ENCODE measurements at places on chromosomes 5 and 9.

GRCh38 chr9:88053856-88054501, 79.6 kb upstream of the CDK20 start:
- H3K27me3 ChIP-seq = no peaks in the 10 kb centered on the region
- DNase-seq = no peak
- H3K27ac ChIP-seq = no peak overlapping the region
- H3K36me3 ChIP-seq = no peaks in the 10 kb centered on the region
- no peak overlapping the region for H3K4me3 ChIP-seq
- H3K4me1 ChIP-seq = no peaks in the 10 kb centered on the region

- H3K27ac ChIP-seq = no peak overlapping the region
- H3K4me1 ChIP-seq = no peaks in the 10 kb centered on the region
- H3K36me3 ChIP-seq = no peaks in the 10 kb centered on the region
- DNase-seq = no peak
- no peak overlapping the region for H3K4me3 ChIP-seq
Observed at GRCh38 chr9:27655441-27655840, 82.2 kb upstream of the C9orf72 start.

- peak; percentile 38 for DNase-seq
- no peaks in the 10 kb centered on the region for H3K4me1 ChIP-seq
- no peaks in the 10 kb centered on the region for H3K36me3 ChIP-seq
- no peak within 1 kb of the TSS for H3K27ac ChIP-seq
Observed at GRCh38 chr5:132257131-132258101, at the start of gene PDLIM4. PDLIM4 (plus strand) TSS chr5:132257696; CDS start chr5:132257735, 39 bp downstream.

DNA sequence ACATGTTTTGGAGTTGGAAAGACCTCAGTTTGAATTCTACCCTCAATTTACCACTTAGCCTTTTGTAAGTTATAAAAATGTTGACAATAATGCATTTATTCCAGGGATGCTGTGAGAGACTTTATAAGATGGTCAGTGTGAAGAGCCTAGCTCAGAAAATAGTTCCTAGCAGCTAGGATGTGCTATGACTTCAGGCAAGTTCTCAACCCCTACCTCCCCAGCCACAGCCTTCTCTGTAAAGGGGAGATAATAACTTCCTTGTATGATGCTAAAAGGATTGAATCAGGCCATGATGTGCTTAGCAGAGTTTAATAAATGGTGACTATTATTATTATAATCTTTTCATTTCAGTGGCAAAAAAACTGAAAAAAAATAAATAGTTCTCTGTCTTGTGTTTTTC, 77.6 kb downstream of the ALDH1A1 start:
- H3K27me3 ChIP-seq = no peaks in the 10 kb centered on the region
- H3K36me3 ChIP-seq = no peaks in the 10 kb centered on the region
- no peak overlapping the region for H3K27ac ChIP-seq
- no peak overlapping the region for H3K4me3 ChIP-seq
- no peaks in the 10 kb centered on the region for H3K4me1 ChIP-seq

DNA sequence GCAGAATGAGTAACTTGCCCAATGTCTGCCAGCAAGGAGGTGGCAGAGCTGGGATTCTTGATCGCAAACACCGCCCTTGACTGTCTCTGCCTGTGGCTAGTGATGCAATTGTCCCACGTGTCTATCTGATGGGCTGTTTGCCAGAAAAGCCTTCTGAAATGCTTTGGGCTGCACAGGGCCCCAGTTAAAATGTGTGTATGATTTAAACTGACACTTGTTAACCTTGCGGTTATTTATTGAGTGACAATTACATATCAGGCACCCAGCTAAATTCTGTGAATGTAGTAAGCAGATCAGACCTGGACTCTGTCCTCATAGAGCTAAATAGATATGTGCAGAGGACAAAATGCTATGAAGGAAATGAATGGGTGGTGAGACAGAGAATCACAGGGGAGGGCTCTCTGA, 11.6 kb upstream of the IL12B start:
- H3K36me3 ChIP-seq = no peaks in the 10 kb centered on the region
- no peaks in the 10 kb centered on the region for H3K4me1 ChIP-seq
- DNase-seq = peak; percentile 45

- no peaks in the 10 kb centered on the region for H3K27me3 ChIP-seq
- H3K36me3 ChIP-seq = no peaks in the 10 kb centered on the region
- no peaks in the 10 kb centered on the region for H3K4me1 ChIP-seq
- H3K27ac ChIP-seq = no peak overlapping the region
Observed at GRCh38 chr9:97786341-97786740, 66.7 kb upstream of the FOXE1 start.

GRCh38 chr9:88777498-88778312, 213.6 kb upstream of the S1PR3 start:
- no peaks in the 10 kb centered on the region for H3K27me3 ChIP-seq
- H3K27ac ChIP-seq = peak overlapping the region; percentile 27
- no peak for DNase-seq
- H3K4me3 ChIP-seq = no peak overlapping the region

DNA sequence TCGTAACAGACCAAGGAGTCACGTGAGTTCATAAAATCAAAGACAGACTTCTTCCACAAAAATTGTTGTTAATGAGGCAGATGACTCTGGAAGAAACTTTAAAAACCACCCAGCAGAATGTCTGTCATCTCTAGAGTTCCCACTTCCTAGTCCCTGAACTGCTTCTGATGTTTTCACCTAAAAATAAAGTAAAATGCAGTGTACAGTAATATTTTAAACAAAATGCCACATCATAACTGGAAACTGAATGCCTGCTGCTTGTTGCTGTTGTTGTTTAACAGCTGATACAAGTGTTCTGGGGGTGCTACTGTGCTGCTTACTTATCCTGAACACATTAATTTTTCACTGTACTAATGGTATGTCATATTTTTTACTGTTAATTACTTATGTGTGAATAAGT, 577.2 kb downstream of the MTRR start:
- no peak overlapping the region for H3K4me3 ChIP-seq
- DNase-seq = no peak
- H3K27ac ChIP-seq = no peak overlapping the region
- H3K4me1 ChIP-seq = no peaks in the 10 kb centered on the region
- H3K36me3 ChIP-seq = no peaks in the 10 kb centered on the region
- no peaks in the 10 kb centered on the region for H3K27me3 ChIP-seq

DNA sequence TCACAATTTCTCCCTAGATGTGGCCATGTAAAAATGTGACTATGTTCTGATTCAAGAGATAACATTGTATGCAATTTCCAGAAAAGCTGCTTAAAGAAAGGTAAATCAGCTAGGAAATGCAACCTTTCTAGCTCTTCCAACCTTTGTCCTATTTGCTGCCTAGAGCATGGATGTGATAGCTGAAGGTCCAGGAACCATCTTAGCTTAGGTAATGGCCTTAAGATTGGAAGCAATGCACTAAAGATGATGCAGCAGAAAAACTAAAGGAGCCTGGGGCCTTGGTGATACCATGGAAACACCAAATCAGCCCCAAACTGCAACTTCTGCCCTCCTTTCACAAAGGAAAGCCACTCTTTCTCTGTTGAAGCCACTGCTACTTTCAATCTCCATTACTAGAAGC, 27.0 kb downstream of the CPLANE1 start:
- DNase-seq = no peak
- no peak overlapping the region for H3K4me3 ChIP-seq
- H3K27me3 ChIP-seq = no peaks in the 10 kb centered on the region

GRCh38 chr9:95980262-95981125, 105.0 kb downstream of the ERCC6L2 start:
- no peak overlapping the region for H3K4me3 ChIP-seq
- peaks cover 4% of the 10 kb centered on the region for H3K36me3 ChIP-seq
- DNase-seq = no peak
- H3K4me1 ChIP-seq = peaks cover 5% of the 10 kb centered on the region
- no peak overlapping the region for H3K27ac ChIP-seq
- H3K27me3 ChIP-seq = no peaks in the 10 kb centered on the region

DNA sequence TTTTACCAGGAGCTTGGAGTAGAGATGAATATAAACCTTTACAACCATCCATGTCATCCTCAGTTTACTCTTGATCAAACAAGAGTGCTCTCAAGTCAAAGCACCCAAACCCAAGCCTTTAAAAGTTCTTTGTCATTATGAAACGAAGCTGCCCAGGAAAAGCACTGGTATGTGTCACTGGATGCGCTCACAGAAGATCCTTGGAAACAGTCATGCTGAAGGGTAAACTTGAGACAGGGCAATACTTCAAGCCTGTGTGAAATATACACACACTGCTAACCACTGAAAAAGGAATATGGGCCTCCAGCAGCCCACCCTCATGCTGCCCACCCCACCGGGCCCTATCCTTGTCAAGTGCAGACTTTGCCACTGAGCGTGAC, 84.5 kb downstream of the PRRT1B start:
- H3K4me3 ChIP-seq = no peak overlapping the region
- peaks cover 5% of the 10 kb centered on the region for H3K36me3 ChIP-seq
- no peaks in the 10 kb centered on the region for H3K4me1 ChIP-seq
- DNase-seq = no peak
- no peak overlapping the region for H3K27ac ChIP-seq

- H3K27ac ChIP-seq = no peak overlapping the region
- H3K4me3 ChIP-seq = no peak overlapping the region
- no peaks in the 10 kb centered on the region for H3K36me3 ChIP-seq
- peaks cover 7% of the 10 kb centered on the region for H3K4me1 ChIP-seq
Observed at GRCh38 chr5:140133514-140134167, 7.9 kb downstream of the IGIP start.

- no peak overlapping the region for H3K27ac ChIP-seq
- no peaks in the 10 kb centered on the region for H3K4me1 ChIP-seq
- no peak overlapping the region for H3K4me3 ChIP-seq
- H3K27me3 ChIP-seq = no peaks in the 10 kb centered on the region
- no peak for DNase-seq
Observed at GRCh38 chr9:97366889-97367288, 45.0 kb upstream of the TDRD7 start.

DNA sequence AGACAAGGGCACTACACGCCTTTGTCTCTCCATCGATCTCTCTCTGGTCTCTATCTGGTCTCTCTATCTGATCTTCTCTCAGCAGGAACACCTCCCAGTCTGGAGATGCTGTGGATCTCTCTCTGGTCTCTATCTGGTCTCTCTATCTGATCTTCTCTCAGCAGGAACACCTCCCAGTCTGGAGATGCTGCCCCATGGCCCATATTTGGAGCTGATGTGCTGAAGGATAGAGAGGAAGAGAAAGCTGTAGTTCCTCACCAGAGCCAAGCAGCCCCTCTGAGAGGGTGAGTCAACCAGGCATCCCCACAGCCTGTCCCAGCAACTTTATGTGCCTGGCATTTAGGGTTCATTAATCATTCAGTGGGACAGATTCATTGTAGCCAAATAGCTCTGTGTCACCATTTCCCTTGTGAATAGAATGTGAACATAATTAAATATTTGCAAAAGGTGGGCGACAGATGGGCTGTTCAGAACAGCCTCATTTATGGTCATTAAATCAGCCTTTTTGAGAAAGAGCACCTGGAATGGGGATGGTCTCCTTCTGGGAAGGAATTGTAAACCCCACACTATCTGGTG, 189.3 kb upstream of the MAST4 start:
- H3K36me3 ChIP-seq = no peaks in the 10 kb centered on the region
- H3K4me3 ChIP-seq = no peak overlapping the region
- no peak for DNase-seq
- no peaks in the 10 kb centered on the region for H3K4me1 ChIP-seq

GRCh38 chr5:4868140-4868735, 271.9 kb upstream of the ADAMTS16 start:
- no peaks in the 10 kb centered on the region for H3K27me3 ChIP-seq
- peak; percentile 64 for DNase-seq
- H3K27ac ChIP-seq = no peak overlapping the region
- no peak overlapping the region for H3K4me3 ChIP-seq
- no peaks in the 10 kb centered on the region for H3K36me3 ChIP-seq
- no peaks in the 10 kb centered on the region for H3K4me1 ChIP-seq

GRCh38 chr9:93177676-93178075, 6.3 kb upstream of the WNK2 start:
- H3K27me3 ChIP-seq = no peaks in the 10 kb centered on the region
- H3K4me3 ChIP-seq = no peak overlapping the region
- H3K27ac ChIP-seq = no peak overlapping the region
- no peaks in the 10 kb centered on the region for H3K36me3 ChIP-seq
- H3K4me1 ChIP-seq = no peaks in the 10 kb centered on the region
- DNase-seq = no peak

GRCh38 chr9:35811381-35812024, 559 bp downstream of the SPAG8 start:
- peaks cover 14% of the 10 kb centered on the region for H3K36me3 ChIP-seq
- H3K27ac ChIP-seq = peak overlapping the region; percentile 28
- no peaks in the 10 kb centered on the region for H3K27me3 ChIP-seq

DNA sequence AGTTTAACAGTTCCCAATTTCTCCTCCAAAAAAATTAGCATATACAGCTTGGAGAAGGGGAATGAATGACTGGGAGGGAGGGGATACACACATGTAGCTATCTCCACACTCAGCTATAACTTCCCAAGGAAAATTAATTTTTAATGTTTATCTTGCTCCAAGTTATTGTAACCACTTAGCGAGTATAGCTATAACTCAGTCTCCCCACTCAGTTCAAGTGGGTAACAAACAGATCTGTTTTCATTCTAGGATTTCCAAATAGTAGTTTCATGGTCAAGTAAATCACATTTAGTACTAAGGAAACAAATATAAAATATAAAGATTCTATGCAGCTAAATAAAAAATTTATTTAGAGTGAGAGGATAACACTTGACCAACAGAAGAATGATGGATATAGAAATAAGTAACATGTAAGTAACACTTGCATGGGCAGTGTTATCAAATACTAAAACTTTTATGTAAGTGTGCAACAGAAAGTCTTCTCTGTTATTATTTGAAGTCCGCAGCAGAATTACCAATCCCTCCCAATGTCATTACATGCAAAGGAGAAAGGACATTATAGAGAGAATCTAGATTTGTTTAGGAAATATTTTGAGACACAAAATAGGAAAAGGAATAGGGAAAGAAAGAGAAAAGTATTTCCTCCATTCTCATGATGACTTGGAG, 10.2 kb upstream of the NFIB start:
- H3K27me3 ChIP-seq = no peaks in the 10 kb centered on the region
- H3K4me3 ChIP-seq = no peak overlapping the region
- DNase-seq = no peak
- H3K36me3 ChIP-seq = no peaks in the 10 kb centered on the region
- H3K4me1 ChIP-seq = peaks cover 34% of the 10 kb centered on the region

GRCh38 chr9:134870746-134871662, 9.6 kb upstream of the FCN2 start:
- H3K4me3 ChIP-seq = no peak overlapping the region
- H3K27ac ChIP-seq = no peak overlapping the region
- no peaks in the 10 kb centered on the region for H3K4me1 ChIP-seq
- no peaks in the 10 kb centered on the region for H3K36me3 ChIP-seq

DNA sequence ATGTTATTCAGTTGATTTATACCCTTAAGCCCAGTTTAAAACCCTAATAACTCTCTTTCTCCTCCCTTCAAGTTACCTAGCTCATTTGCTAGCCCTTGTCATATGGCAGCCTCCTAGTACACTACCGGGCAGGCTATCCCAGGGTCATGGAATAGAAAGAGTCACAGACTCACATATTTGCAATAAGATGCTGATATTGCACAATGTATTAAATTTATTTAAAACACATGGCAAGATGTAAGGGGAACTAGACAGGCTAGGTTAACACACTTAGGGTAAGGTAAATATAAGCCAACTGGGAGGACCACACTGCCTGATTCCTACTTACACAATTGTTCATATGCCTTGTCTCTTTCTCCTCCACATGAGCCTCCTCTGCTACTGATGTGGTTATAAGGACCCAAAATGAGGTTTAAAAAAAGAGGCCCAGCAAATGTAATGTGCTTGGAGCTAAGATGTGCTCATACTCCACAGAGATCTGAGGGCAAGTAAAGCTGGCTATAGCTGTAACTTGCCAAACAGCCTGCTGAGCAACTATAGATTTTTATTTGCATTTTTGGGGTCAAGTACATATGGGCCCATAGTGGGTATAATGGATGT, 130.0 kb downstream of the ENC1 start:
- no peaks in the 10 kb centered on the region for H3K36me3 ChIP-seq
- H3K27me3 ChIP-seq = no peaks in the 10 kb centered on the region
- DNase-seq = no peak
- H3K4me1 ChIP-seq = peaks cover 7% of the 10 kb centered on the region
- H3K4me3 ChIP-seq = no peak overlapping the region

Data from liver (tissue), 10 donors.